ENCODE measurements at places on chromosomes 11 and 22. TPM values are rescaled to one million over a fixed set of nuclear protein-coding genes. Genes with fewer than 3 reads are reported as not detected.

Gene KRTAP5-1
- polyA plus RNA-seq, result not detected

Gene CCDC87
- 37.2 TPM for polyA plus RNA-seq

Gene VPREB1
- polyA plus RNA-seq, result not detected

Gene WBP2NL
- polyA plus RNA-seq, result 91.5 TPM
